Adrenal gland (tissue), 19 donors: ENCODE measurements at places on chromosomes 12 and 14. TPM values are rescaled to one million over a fixed set of nuclear protein-coding genes. Genes with fewer than 3 reads are reported as not detected.

Gene PLBD1
- 6.9 TPM for total RNA-seq

DNA sequence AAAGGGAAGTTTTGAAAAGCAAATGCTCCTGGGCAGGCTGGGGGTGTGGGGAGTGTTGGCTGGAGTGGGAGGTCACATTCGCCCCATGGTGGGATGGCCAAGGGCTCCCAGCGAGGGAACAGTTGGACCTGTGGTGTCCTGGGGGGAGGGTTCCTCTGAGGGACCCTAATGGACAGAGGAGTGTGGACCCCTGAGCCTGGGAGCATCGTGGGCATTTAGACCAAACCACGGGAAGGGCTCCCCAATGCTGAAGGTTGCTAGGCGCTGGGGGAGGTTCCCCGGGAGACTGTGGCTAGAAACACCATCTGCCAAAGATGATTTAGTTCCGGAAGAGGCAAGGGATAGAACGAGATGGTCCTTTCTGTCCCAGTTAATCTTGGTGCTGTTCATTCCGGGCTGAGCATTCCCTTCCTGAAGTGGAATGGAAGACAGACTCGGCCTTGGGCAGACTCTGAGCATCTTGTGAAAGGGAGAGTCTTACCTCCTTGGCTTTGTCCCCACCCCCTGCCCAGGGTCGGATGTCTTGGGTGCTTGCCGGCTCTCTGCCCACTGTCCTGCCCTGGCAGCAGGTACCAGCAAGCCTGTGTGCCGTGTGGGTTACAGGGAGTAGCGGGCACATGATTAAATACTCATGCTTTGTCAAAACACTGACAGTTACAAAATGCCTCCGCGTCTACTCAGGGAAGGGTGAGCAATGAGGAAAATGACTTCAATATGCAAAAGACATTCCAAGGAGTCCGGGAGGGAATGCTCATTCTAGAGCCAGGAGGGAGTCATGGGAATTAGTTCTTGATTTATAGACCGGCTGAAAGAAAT lies 215.9 kb downstream of the CACNA1C start:
- DNase-seq = no peak

DNA sequence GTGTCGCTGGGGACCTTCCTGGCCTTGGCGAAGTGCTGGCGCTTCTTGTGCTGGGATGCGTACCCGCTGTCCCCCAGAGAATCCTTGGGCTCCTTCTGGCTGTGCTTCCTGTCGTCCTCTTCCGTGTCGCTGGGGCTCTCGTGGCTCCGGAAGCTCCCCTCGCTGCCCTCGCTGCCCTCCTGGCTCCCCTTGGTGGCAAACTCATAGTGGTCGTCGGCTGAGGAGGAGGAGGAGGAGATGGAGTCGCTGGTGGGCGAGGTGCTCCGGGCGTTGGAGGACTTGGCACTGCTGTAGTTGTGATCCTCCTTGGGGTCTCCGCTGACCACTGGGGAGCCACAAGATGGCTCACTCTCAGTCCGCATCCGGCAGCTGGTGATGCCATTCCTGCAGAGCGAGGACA lies 254.4 kb downstream of the FOXN3 start:
- no peak for DNase-seq

Gene TROAP
- 1.3 TPM for total RNA-seq

DNA sequence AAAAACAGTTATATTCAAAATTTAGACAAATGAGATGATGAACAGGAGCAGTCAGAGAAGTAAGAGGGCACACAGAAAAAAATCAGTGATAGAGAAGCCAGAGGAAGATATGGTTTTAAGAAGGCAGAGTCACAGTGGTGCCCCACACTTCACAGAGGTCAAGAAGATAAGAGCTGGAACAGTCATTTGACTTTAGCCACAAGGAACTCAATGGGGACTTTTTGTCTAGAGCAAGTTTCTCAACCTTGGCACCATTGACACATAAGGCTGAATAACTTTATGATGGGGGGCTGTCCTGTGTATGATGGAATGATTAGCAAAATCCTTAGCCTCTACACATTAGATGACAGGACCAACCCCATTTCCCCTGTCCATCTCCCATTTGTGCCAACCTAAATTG lies 172.8 kb upstream of the PLEKHG7 start:
- DNase-seq = no peak

DNA sequence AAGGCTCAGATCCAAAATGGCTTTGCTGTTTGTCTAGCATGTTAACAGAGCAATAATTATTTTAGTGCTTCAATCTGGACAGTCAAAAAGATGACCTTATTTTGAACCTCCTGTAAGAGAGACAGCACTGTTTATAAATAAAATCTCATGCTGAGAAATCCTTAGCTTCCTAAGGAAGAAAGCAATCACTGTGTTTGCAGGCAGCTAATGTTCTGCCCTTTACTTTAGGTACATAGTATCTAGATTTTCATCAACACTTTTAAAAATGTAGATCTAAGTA lies 105.3 kb downstream of the PRKD1 start:
- no peak for DNase-seq

DNA sequence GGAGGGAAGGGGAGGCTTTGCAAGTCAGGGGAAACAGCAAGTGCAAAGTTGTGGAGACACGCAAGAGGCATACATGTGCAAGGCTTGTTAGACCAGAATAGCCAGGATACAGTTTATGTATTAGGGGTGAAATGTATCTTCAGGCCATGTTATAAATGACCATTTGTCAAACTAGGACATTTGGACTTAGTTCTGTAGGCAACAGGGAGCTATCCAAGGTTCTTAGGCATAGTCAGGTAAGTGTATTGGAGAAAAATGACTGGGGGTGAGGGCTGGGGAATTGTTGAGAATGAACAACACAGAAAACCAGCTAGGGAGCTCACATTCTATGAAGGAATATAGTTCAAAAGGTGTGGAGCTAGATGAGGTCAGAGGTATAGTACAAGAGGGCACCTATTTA lies 42.5 kb downstream of the TPH2 start:
- DNase-seq = no peak

- no peak for DNase-seq
These were observed 9.5 kb downstream of the HSD17B6 start for GRCh38 chr12:56772625-56773024.

Gene KRT72
- not detected for total RNA-seq

DNA sequence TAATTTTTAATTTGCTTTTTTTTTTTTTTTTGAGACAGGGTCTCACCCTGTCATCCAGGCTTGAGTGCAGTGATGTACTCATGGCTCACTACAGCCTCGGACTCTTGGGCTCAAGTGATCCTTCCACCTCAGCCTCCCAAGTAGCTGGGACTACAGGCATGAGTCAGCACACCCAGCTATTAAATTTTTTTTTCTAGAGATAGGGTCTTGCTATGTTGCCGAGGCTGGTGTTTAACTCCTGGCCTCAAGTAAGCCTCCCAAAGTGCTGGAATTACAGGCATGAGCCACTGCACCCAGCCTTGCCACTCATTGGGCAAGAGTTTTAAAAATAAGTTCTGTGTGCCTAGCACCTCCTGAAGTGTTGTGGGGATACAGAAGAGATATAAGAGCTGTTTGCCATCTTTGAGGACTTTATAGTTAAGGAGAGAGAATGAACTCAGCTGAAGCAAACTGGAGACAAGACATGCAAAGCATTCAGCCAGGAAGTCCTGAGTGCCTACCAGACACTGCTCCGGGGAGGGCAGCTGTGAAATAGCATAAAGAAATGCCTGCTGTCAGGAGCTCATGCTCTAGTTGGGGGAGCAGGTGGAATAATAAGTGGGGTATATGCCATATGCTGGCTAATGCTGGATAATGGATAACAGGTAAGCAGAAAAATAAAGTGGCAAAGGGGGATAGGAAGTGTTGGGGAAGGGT lies 15.0 kb upstream of the EMP1 start:
- no peak for DNase-seq

- no peak for DNase-seq
These were observed 170.6 kb downstream of the CRADD start for GRCh38 chr12:93847517-93848474.

DNA sequence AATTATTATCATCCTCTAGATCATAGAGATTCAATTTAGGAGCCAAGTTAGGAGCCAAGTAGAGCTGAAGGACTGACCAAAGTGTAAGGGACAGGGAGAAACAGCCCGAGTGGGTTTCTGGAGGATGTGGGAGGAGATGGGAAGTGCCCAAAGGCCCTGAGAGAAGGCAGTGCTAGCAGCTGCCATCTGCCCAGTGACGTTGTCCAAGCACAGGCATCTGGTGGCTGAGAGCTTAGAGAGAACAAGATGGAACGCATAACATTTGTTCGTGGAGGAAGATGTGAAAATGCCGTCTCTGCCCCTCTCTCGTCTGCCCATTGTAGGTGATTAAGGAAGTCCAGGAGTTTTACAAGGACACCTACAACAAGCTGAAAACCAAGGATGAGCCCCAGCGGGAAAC lies 34.7 kb downstream of the CD9 start:
- no peak for DNase-seq

Gene TESPA1
- 2.0 TPM for total RNA-seq

Gene DTX1
- 4.3 TPM for total RNA-seq

Gene BMAL2
- 0.83 TPM for total RNA-seq

DNA sequence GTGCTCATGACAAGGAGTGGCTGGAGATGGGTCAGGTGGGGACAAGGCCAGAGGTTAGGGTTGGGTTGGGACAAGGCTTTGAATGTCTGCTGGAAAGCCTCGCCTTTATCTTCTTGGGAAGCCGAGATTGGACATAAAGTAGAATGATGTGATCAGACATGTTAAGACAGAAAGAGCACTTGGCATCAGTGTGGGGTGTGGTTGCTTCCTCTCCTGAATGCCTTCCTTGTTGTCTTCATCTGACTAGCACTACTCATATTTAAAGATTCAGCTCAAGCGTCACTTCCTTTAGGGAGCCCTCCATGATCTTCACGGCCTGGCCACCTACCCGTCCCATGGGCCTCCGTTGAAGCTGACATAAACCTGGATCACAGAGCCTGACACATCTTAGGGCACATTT lies 14.8 kb upstream of the C12orf75 start:
- no peak for DNase-seq

DNA sequence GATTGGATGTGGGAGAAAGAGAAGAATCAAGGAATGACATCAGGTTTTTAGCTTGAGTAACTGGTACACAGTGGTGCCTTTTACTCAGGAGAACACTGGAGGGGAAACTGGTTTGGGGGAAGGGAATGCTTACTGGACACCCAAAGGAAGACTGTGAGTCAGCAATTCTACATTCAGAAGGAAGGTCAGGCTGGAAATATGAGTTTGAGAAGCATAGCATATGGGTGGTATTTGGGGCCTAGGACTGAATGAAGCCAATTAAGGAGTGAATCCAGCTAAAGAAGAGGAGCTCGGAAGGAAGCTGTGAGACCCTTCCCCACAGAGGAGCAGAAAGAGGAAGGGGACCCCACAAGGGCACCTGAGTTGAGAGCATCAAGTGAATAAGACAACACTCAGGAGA lies 35.4 kb downstream of the DMAC2L start:
- no peak for DNase-seq

DNA sequence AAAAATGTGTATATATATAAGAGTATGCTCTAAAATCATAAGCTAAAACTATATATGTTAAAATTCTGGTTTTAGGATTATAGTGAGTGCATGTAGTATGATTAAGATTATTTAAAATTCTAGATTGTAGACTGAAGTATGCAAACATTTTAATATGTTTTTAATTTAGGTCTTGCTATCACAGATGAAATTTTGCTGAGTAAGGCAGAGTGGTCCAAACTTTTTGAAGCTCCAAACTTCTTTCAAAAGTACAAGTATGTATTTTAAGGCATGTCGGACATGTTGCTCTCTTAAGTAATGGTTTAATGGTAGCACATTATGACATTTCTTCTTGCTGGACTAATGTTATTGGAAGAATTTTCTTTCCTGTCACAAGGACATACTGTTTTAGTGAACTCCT lies 34.6 kb downstream of the PAPOLA start:
- DNase-seq = no peak

DNA sequence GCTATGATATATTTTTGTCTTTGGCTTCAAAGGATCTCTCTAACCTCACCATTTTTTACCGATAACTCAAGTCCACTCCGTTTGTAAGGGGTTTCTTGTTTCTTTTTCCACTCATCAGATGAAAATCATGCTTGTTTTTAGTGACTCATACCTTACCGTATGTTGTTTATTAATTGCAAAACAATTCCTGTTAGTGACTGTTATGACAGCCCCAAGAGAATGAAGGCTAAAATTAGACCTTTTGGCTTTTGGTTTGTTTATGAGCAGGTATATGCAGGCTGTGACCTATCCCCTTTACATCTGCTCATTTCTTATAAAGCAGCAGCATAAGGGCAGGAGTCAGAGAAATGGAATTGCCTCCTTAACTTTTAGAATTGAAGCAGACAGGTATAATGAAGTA lies 319.8 kb downstream of the CEP128 start:
- DNase-seq = no peak

Gene SAMD15
- 1.3 TPM for total RNA-seq

Gene POTEG
- total RNA-seq = not detected

- DNase-seq = no peak
These were observed 373.4 kb upstream of the PDE3A start for GRCh38 chr12:19994968-19995367.

DNA sequence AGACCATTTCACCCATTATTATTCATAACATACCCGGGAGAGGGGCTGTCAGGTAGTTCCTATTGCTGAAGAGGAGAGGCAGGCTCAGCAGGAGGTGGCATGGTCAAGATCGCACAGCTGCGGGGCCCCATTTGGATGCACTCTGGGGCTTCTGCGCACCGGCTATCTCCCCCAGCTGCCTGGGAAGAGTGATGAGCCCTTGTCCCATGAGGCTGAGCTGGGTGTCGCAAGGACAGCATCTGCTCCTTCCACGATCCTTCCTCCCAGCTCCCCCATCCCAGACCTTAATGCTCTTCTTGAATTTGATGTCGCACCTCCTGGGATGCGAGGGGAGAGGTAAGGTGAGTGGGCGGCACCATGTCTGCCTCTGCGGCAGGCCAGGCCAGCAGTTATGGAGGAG lies 62.6 kb downstream of the SLC24A4 start:
- no peak for DNase-seq

DNA sequence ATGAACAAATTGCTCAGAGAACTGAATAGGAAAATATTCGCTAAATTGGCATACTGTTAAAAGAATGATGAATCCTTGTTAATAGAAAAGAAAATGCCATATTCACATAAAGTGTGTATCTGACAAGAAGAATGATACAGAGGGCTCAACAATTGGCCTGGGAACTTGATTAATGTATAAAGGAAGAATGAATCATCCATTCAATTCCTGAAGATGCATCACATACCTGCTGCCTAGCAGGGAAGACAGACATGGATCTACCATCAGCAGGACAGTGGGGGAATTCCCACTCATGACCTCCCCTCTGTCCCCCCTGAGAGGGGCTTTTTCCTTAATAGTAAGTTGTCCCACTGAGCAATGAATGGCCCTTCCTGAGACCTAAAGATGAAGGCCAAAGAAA lies 13.5 kb downstream of the PTPN21 start:
- no peak for DNase-seq

DNA sequence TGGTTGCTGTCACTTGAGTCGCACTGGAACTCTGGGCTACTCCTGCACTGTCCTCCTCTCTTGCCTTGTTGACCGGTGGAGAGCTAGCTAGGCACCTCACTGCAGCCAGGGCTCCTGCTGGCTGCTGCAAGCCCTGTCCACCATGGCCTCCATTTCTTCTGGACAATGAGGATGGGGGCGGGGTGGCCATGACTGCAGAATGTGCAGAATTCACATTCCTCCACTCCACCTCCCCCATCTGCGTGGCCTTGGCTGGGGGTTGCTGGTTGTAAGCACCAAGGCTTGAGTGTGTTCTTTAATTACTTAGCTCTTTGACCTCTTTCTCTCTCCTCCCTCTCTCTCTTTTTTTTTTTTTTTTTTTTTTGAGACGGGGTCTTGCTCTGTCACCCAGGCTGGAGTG lies 248.5 kb downstream of the PCNX1 start:
- DNase-seq = peak; percentile 53

Gene NEMF
- 69.0 TPM for total RNA-seq
